ENCODE measurements at places on chromosomes 11 and 22. TPM values are rescaled to one million over a fixed set of nuclear protein-coding genes. Genes with fewer than 3 reads are reported as not detected.
A peak's percentile ranks its signal among the peaks of the same experiment; 100 is the strongest.

- no peaks in the 10 kb centered on the region for H3K36me3 ChIP-seq
- H3K4me1 ChIP-seq: no peaks in the 10 kb centered on the region
- no peak overlapping the region for H3K4me3 ChIP-seq
- DNase-seq: no peak
Observed at GRCh38 chr11:116230438-116230837, 542.3 kb downstream of the BUD13 start.

UFD1 gene
- total RNA-seq: 44.2 TPM

DNA sequence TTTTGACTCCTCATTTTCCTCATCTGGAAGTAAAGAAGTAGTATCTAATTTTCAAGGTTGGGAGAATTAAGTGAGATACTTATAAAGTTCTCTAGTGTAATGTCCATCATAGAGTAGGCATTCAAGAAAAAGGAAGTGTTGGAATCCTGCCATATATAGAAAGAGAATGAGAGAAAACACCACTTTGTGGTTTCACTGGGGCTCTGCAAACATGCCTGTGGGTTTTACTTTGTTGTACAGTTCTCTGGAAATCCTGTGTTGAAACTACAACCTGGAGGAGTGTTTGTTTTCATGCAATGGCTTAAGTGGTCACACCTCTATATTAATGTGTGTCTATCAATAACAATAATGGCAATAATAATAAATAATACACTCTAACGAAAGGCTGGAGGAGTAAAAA lies 741.7 kb downstream of the NELL1 start:
- DNase-seq: no peak
- no peaks in the 10 kb centered on the region for H3K4me1 ChIP-seq
- H3K27me3 ChIP-seq: no peaks in the 10 kb centered on the region
- H3K4me3 ChIP-seq: no peak overlapping the region
- no peaks in the 10 kb centered on the region for H3K36me3 ChIP-seq
- H3K27ac ChIP-seq: no peak overlapping the region

DNA sequence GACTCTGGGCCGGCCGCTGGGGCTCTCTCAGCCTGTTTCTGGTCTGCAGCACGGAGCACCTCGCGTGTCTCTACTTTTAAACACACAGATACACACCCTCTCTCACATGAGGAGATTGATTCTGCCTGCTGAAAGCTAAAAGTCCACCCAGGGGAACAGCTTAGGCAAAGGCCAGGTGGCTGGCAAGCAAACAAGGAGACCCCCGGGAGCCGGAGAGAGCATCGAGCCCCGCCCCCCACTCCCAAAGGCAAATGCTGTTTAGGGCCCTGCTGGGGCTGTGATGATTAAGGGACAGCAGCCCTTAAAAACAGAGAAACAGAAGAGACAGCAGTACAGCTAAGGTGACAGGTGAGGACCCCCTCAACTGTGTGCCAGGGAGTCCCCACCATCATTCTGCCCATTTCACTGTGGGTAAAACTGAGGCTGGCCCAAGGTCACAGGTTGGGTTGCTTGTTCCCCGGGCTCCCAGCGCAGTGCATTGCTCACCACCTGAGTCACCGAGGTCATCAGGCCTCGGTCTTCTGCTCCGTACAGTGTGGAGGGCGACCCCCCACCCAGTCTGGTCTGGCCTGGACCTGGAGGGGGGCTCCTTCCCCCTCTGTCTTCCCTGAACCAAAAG lies 6.8 kb downstream of the CABP7 start:
- H3K27me3 ChIP-seq: no peaks in the 10 kb centered on the region
- no peak for DNase-seq
- no peaks in the 10 kb centered on the region for H3K36me3 ChIP-seq
- no peak overlapping the region for H3K27ac ChIP-seq
- no peaks in the 10 kb centered on the region for H3K4me1 ChIP-seq
- H3K4me3 ChIP-seq: no peak overlapping the region

SPDYC gene
- total RNA-seq: not detected

MS4A6E gene
- not detected for total RNA-seq

GRCh38 chr11:102410382-102410784 lies 42.2 kb downstream of the TMEM123 start:
- no peak for DNase-seq
- no peaks in the 10 kb centered on the region for H3K27me3 ChIP-seq
- no peak overlapping the region for H3K4me3 ChIP-seq
- H3K4me1 ChIP-seq: peaks cover 6% of the 10 kb centered on the region
- H3K27ac ChIP-seq: no peak overlapping the region

RAB3IL1 gene
- 0.29 TPM for total RNA-seq

- H3K27me3 ChIP-seq: peaks cover 58% of the 10 kb centered on the region
- no peaks in the 10 kb centered on the region for H3K36me3 ChIP-seq
- no peak overlapping the region for H3K27ac ChIP-seq
- no peak overlapping the region for H3K4me3 ChIP-seq
- peak; percentile 57 for DNase-seq
Observed at GRCh38 chr11:57641011-57641807, 8.5 kb downstream of the YPEL4 start.

DNA sequence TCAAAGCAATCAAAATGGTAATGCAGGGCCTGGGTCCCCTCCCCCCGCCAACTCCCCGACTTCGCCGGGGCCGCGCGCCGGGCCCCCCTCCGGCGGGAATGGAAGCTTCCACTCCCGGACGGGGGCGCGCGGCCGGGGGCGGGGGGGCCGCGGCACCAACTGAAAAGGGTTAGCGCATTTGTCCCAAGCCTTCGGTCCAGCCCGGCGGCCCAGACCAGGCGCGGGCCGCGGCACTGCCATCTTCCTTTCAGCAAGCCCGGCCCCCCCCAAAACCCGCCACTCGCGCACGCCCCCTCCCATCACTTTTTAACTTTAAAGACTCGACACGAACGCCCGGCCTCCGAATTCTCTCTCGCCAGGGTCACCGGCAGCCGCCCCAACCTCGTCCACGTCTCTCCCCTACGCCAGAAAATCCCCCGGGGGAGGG lies 2.8 kb downstream of the PHF21B start:
- H3K27me3 ChIP-seq: no peaks in the 10 kb centered on the region
- no peaks in the 10 kb centered on the region for H3K36me3 ChIP-seq
- no peak overlapping the region for H3K27ac ChIP-seq
- H3K4me3 ChIP-seq: no peak overlapping the region
- H3K4me1 ChIP-seq: peaks cover 21% of the 10 kb centered on the region

- H3K36me3 ChIP-seq: no peaks in the 10 kb centered on the region
- H3K4me1 ChIP-seq: no peaks in the 10 kb centered on the region
- H3K27ac ChIP-seq: no peak overlapping the region
- H3K27me3 ChIP-seq: no peaks in the 10 kb centered on the region
Observed at GRCh38 chr11:132154781-132155180, 784.4 kb downstream of the NTM start.

Measured in B cell (primary cell).